ENCODE measurements at places on chromosomes 13 and 19.

DNA sequence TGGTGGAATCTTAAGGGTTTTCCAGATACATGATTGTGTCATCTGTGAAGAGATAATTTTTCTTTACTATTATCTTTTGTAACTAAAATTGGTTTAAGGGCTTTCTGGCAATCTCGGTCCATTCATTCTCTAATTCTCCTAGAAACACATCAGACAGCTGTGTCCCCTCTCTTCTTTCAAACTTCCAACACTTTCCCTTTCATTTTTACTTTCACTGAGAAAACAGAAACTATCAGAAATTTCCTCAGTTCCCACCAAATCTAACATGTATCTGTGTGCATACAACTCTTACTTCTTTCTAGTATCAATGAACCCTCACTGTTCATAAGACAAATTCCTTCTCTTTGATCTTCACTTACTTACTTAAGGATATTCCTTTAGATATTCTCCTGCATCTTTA lies 40.2 kb downstream of the KCNRG start:
- no peak for DNase-seq

DNA sequence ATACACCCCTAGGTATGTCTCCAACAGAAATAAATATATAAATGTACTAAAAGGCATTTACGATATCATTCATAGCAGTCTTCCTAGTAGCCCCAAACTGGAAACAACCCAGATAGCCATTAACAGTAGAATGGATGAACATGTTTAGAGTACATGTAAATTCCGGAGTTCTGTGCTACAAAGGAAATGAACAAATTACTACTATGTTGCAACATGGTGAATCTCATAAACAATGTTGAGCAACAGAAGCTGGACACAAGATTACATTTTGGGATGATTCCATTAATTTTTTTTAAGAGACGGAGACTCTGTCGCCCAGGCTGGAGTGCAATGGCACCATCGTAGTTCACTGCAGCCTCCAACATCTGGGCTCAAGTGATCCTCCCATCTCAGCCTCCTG lies 5.9 kb upstream of the SLC7A10 start:
- no peak for DNase-seq

DNA sequence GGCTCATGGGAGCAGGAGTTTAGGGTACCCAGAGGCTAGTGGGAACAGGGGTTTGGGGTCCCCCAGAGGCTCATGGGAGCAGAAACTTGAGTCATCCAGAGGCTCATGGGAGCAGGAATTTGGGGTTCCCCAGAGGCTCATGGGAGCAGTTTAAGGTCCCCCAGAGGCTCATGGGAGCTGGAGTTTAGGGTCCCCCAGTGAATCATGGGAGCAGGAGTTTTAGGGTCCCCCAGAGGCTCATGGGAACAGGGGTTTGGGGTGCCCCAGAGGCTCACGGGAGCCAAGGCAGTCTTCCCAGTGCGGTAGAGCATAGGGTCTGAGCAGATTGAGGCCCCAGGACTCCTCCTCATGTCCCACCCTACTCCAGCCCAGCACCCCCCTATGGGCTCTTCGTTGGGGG lies 8.6 kb upstream of the FLT3LG start:
- DNase-seq, result no peak

DNA sequence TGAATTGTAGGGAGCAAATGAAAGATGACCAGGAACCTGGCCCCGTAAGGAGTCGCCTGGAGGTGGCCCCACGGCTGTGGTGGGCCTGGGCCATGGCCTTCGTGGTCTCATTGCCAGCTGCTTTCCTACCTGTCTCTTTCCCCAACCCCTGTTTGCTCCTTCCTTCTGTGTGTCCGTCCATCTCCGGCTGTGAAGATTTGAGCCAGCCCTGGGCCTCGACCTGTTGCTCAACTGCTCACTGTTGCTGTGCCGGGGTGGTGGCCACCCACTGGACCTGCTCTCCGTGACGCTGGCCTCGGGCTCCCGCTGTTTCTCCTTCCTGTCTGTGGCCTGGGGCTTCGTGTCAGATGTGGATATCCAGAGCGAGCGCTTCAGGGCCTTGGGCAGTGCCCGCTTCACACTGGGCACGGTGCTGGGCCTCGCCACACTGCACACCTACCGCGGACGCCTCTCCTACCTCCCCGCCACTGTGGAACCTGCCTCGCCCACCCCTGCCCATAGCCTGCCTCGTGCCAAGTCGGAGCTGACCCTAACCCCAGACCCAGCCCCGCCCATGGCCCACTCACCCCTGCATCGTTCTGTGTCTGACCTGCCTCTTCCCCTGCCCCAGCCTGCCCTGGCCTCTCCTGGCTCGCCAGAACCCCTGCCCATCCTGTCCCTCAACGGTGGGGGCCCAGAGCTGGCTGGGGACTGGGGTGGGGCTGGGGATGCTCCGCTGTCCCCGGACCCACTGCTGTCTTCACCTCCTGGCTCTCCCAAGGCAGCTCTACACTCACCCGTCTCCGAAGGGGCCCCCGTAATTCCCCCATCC lies 8.5 kb downstream of the DBP start:
- DNase-seq, result peak; percentile 3

DNA sequence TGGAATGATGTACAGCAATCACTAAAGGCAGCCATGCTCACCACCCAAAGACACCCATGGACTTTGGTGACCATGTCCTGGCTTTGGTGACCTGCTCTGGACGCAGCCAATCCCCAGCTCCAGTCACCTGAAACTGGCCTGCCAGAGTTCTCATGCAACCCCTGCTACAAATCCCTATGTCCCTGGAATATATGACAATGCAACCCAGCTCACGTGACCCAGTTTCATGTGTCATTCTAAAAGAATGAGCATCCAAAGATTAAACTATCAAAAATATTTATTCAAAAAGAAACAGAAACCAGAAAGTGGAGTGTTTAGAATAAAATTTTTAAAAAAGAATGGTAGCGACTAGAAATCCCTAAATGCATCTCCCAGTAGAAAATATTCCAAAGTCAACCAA lies 203.3 kb upstream of the IRS2 start:
- DNase-seq, result no peak

DNA sequence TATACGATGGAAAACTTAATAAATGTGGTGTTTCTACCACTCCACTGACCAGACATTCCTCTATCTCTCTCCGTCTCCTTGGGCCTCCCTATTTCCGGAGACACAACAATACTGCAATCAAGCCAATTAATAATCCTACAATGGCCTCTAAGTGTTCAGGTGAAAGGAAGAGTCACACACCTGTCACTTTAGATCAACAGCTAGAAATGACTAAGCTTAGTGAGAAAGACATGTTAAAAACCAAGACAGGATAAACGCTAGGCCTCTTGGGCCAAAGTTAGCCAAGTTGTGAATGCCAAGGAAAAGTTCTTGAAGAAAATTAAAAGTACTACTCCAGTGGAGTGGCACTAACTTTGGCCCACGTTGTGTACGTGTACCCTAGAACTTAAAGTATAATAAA lies 22.5 kb downstream of the ZDHHC20 start:
- no peak for DNase-seq

DNA sequence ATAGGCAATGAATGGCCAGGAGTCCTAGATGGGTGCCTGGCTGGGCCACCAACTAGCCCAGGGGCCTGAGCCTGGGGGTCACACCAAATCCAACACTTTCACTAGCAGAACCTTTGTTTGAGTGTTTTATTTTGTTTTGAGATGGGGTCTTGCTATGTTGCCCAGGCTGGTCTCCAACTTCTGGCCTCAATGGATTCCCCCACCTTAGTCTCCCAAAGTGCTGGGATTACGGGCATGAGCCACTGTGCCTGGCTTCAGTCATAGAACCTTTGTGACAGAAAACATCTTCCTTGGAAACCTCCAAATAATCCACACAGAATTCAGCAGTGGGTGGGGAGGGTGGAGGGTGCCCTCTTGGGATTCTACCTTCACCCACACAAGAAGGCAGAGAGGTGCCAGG lies 6.1 kb downstream of the PRKACA start:
- no peak for DNase-seq

DNA sequence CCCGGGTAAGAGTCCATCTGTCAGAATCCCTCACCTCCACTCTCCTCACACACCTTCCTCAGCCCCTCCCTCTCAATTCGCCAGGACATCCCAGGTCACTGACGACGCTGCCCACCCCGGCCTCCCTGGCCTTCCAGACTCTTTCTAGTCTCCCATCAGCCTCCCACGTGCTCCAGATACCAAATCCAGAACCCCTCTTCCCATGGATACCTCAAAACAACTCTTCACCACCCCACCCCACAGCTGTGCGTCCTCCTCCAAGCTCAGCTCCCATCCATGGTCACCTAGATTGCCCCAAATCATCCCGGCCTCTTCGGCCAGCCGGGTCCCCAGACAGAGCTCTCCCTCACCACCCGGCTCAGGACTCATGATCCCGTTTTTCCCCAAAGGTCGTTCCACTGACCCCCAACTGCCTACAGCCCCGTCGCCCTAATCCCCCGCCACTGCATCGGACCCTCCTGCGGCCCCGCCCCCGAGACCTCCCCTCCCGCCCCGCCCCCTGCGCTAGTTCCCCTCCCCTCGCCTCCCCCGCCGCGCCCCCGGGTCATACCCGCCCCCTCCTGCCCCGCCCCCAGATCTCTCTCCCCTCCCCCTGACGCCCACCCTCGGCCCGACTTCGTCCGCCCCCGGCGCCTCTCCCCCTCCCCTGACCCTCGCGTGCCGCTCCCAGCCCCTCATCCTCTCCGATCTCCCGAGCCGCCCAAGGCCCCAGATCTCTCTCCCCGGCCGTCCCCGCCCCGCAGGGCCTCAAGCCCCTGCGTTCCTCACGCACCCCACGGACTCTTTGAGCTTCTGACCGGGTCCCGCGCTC lies 546 bp downstream of the UBXN6 start:
- peak; percentile 46 for DNase-seq

GRCh38 chr19:58252102-58252685 lies 23.5 kb downstream of the ZNF544 start:
- no peak for DNase-seq

GRCh38 chr13:43848001-43848649 lies 31.4 kb downstream of the CCDC122 start:
- DNase-seq, result no peak

- DNase-seq, result no peak
These were observed 662.8 kb downstream of the OLFM4 start for GRCh38 chr13:53691417-53691816.

- DNase-seq, result no peak
These were observed 287.0 kb downstream of the FGF9 start for GRCh38 chr13:21957833-21958232.

GRCh38 chr13:24042710-24043440 lies 117.6 kb upstream of the SPATA13 start:
- DNase-seq, result no peak

- DNase-seq, result no peak
These were observed 62.0 kb downstream of the ABCC4 start for GRCh38 chr13:95239283-95239682.

- DNase-seq, result no peak
These were observed 38.0 kb downstream of the ITGBL1 start for GRCh38 chr13:101490406-101491015.

DNA sequence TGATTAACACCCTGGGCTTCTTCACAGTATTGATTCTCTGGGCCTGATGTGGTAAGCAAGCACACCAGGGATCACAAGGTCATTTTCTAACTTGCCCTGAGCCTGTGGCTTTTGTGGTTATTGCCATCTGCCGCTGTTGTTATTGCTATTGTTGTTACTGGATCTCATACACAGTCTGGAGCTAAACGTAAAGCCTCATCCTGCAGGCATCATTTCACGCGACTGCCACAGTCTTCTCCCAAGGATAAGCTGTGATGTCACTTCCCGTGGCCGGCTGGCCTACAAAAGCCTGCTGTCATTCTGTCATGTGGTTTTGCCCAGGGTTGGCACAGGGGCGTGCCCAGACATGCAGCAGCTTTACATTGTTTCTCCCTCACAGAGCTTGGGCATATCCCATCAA lies 154.0 kb upstream of the GPR12 start:
- no peak for DNase-seq

DNA sequence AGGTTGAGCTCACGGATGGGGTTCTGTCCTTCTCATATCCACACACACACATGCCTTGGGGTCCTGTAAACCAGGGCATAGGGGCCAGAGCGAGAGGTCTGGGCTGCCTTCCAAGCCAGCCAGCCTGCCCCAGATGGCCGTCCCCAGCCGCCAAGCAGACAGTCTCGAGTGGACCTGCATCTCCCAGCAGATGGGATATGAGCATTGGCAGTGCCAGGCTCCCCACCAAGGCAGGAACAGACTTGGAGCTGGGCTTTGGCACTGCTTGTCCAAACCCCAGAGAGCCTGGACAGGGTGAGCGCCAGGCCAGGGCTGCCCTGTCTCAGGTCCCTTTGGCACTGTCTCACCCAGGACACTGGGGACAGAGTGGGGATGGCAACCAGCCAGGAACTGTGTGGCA lies 130.4 kb downstream of the DPF1 start:
- DNase-seq, result no peak

- no peak for DNase-seq
These were observed 96.6 kb downstream of the TEX26 start for GRCh38 chr13:31029102-31029501.

DNA sequence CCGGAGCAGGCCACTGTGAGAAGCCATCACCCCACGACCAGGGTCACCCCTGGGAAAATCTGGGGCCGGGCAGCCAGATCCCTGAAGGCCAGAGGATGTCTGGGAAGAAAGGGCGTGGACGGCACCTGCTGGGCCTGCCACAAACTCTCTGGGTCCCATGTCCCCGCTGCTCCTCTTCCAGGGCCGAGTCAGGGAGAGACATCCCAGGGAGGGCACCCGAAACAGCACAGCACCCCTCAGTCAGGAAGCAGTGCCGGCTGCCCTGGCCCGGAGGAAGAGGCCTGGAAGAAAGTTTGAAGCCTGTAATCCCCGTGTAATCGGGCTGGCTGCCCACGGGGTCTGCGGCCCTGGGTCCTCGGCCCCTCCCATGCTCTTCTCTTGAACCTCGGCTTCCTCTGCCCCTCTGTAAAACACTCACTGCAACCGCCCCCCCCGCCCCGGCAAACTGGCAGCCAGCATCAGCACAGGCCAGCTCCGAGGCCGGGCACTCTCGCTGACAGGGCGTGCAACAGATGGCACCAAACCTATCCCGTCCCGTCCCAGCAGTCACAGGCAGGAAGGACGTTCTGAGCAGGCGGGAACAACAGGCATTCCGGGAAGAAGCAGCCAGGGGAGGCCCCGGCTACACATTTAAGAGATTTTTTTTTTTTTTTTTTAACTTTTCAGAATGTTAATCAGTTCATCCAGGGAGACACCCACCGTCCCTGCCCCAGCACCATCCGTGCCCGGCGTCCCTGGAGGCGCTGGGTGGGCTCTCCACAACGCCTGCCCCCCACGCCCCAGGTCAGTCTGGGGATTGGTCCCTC lies 1.5 kb downstream of the SBNO2 start:
- DNase-seq, result no peak

DNA sequence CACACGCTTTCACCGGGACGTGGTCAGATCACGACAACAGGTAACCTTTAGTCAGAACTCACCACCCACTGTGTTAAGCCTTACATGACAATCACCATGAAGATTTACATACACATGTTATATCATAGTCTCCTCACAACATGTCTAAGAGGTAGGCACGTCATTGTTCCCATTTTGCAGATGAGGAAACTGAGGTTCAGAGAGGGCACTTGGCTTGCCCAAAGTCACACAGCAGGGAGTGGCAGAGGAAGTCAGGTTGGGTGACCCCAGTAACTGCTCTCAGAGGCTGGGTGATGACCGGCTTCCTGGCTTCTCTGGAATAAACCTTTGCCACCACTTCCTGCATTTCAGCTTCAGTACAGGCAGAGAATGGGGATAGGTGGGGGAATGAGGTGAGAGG lies 5.3 kb downstream of the KLK10 start:
- DNase-seq, result no peak

GRCh38 chr13:110128546-110128945 lies 178.4 kb downstream of the COL4A1 start:
- no peak for DNase-seq

All from stimulated activated CD4-positive, alpha-beta T cell treated with anti-CD3 and anti-CD28 coated beads, Interleukin-4, amount 100 ng/mL, for 24 hours (primary cell).